ENCODE measurements at places on chromosomes 5 and 9.
A peak's percentile ranks its signal among the peaks of the same experiment; 100 is the strongest.

DNA sequence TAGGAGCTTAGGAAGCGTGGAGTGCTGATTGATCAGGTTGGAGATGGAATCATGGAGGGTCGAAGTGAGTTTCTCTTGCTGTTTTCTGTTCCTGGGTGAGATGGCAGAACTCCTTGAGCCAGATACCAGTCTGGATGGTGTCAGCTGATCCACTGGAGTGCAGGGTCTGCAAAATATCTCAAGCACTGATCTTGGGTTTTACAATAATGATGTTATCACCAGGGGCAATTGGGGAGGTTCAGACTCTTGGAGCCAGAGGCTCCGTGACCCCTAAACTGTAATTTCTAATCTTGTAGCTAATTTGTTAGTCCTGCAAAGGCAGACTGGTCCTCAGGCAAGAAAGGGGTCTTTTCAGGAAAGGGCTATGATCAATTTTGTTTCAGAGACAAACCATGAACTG is 80.0 kb upstream of the NIPAL4 start:
- no peak for DNase-seq

DNA sequence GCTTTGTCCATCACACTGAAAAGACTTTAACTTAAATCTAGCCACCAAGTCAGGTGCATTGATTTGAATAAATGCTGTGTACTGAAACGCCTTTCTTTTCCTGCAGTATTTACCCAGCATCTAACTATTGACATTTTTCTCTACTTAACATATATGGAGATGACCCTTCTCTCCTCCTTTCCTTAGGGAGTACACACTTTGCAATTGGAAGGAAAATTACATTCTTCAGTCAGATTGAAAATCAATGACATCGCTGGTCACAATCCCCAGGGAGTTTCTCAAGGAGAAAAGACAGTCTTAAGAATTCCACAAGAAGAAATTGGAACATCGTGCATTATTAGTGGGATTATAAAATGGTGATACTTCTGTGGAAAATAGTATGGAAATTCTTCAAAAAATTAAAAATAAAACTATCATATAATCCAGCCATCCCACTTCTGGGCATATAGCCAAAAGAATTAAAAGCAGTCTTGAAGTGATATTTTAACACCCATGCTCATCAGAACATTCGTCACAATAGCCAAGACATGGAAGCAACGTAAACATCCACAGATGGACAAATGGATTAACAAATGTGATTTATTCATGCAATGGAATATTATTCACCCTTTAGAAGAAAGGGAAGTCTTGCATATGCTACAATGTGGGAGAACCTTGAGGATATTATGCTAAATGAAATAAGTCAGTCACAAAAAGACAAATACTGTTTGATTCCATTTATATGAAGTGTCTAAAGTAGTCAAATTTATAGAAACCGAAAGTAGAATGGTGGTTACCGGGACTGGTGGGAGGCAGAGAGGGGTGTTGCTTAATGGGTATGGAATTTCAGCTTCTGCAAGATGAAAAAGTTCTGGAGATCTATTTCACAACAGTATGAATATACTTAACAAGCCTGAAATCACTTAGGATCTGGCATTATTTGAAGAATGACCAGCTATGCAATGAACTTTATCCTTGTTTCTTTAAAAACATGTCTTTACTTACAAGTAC is 14.3 kb upstream of the FREM1 start:
- DNase-seq, result no peak

GRCh38 chr9:89465001-89465451 is 32.9 kb downstream of the SEMA4D start:
- no peak for DNase-seq

DNA sequence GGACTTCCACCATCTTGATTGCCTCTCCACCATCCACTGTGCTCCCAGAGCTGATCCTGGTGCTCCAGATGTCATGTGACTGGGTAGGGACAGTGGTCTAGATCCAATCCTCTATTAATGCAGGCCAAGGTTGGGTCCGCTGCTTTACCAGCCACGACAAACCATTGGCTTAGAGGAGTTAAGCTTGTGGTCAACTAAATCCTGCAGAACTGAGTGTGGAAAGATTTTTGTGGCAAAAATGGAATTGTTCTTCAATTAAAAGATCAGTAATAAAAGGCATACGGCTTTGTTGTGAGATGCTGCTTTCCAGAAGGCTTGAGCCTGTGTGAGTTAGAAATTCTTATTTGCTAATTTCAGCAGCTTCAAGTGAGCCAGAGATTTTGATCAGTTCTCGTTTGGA is 30.7 kb downstream of the SLC1A3 start:
- no peak for DNase-seq

DNA sequence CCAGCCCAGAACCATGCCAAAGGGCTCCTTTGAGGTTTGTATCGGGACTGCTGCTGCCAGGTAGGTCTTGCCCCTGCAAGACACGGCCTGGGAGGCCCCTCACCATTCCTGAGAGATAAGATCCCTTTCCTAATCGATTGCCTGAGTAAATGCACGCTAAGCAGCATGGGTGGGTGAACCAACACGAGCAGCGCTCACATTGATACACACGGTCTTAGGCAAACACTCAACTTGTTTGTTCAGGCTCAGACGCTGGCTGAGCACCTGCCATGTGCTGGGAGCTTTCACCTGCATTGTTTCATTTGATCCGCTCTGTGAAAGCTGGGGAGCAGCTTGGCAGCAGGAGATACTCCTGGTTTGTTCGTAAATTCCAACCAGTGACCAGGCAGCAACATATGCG is 76.9 kb upstream of the NEURL1B start:
- no peak for DNase-seq

DNA sequence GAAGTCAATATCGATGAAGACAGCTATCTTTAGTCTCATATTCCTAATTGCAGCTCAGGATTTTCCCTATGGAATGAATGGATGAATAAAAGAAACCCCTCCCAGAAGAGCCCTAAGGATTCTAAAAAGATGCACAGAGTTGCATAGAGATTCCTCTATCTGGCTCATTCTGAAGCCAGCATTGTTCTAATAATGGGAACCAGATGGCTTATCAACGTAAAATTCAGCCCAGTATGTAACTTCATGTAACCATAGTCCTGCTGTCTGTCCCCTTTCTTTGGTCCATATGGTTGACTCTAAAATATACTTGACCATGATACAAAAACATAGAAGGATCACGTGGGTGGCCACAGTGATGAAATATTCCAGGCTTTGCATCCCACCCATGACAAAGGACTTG is 508.6 kb downstream of the RASEF start:
- no peak for DNase-seq

DNA sequence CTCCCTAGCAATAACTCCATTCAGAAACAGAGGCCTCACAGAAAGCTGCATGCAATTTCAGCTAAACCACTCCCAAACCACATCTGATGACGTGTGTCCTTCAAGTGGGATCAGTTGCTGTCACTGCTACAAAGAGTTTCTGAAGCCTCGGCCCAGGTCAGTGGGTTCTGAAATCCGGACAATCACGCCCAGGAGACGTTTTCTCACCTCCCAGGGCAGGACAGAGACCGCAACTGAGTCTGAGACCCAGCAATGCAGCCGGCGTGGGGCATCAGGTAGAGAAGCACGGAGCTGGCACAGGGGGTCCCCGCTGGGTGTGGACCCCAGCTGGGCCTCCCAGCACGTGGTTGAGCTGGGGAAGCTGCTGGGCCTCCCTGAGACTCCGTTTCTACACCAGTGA is 2.6 kb upstream of the UBE2QL1 start:
- DNase-seq, result no peak

DNA sequence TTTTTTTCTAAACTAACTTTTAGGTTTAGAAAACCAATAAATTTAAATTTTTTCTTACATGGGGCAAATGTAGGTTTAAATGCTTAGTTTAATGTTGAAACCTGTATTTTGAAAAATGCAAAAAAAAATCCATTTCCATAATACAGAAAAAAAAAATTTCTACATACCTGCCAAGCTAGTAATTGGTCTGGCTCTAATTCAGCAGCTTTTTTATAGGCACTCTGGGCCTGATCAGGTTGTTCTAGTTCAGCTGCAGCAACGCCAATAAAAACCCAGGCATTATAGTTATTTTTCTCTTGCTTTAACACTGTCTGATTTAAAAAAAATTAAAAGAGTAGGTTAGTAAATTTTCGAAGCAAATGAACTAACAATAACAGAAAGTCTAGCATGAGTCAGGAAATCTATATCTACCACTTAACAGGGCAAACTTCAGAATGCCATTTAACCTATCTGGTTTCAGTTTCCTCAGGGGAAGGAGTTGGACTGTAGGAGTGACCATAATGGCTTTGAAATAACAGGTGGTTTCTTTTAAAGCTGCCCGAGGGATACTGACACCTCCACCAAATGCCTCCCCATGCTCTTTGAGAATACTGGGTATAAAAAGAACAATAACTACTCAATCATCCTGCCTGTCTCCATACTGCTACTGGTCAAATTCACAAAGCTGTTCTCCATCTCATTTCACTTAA is 11.6 kb downstream of the SKIC3 start:
- DNase-seq, result no peak

DNA sequence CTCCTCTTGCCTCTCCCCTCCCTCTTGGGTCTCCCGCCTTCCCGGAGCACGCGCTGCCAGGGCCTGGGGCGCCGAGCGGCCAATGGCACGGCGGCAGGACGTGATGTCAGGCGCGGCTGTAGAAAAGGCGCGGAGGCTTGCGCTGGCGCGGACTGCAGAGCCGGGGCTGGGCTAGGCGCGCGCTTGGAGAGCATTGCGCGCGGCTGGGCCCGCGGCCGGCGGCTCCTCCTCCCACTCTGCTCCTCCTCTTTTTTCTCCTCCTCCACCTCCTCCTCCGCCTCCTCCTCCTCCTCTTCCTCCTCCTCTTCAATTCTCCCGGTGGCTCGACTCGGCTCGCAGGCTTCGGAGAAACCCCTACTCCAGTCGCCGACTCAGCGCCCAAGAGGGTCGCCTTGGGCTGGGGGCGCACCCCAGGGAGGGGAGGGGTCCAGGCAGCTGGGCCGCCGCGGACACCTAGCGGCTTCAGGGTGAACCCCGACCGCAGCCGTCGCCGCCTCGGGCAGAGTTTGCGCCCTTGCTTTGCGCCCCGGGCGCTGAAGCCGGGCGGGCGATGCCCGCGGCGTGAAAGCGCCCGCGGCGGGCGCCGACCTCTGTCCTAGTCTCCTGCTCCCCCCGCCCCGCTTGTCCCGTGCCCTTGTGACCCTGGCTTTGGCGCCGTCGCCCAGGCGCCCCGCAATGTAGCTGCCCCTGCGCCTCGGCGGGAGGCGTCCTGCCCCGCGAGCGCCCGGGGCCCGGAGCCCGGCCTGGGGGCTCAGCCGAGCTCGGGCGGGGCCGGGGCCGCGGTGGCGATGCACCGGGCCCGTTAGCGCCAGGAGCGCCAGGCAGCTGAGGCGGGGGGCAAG is at the start of gene LHX2:
Gene LHX2 (plus strand): TSS at position 309 of the 842 bp plus-strand sequence. CDS start 581 bp downstream, outside the sequence.
- no peak for DNase-seq

- no peak for DNase-seq
Measured at GRCh38 chr5:1058988-1059883, 50.6 kb downstream of the NKD2 start.

GRCh38 chr9:91647371-91647770 is 223.7 kb upstream of the NFIL3 start:
- DNase-seq, result no peak

DNA sequence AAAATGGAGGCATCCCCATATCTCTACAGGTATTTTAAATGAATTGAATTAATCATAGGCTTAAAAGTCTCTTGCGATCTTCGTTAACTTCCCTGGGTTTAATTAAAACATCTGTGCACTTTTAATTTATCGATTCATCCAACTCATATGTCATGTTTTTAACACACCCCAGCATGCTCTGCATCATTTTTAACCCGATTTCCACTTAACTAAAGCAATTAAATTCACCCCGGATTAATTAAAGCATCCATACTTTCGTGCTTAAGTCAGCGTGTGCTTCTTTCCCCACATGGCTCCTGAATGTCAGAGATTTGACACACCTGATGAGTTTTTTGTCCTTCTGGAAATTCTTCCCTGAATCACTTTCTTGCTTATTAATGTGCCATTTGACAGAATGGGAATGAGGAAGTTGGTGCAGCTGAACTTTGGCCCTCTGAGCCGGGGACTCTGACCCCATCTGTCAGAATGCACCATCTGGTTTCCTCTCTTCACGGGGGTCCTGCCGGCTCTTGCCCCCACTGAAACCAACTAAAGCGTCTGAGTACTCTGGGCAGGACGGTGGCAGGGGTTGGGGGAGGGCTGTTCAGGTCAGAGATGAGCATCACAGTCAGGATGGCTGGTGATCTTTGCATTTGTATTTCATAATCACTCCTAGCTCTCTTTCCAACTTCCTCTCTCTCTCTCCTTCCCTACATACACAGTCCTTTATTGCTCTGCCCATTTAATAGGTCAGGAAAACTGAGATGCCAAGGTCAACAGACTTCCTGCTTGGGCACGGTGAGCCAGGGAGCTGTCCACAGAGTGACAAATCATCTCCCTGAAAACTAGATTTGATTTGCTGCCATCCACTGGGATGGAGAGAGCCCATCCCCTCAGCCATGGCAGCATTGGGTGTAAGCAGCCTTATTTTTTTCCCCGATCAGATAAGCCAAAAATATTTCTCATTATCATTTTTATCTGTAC is 180.3 kb upstream of the WWC1 start:
- no peak for DNase-seq

- DNase-seq, result peak; percentile 44
Measured at GRCh38 chr5:137629646-137630045, 106.2 kb downstream of the KLHL3 start.

DNA sequence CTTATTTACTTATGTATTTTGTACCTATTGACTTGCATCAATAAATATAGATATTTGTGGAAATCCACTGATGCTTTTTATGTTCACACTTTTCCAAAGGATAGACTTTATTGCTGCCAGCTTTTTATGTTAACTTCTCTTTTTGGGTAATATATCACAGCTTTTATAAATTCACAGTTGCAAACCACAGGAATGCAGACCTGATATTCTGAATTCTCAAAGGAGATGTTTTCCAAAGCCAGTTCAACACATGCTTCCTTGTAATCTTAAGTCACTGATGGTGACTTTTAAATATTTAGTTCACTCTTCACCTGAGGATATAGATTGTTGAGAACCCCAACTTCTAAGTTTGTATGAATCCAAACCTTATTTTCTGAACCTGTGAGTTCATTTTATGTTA is 223.4 kb upstream of the PRR16 start:
- no peak for DNase-seq

GRCh38 chr5:36128795-36129194 is 22.9 kb downstream of the LMBRD2 start:
- DNase-seq, result no peak

DNA sequence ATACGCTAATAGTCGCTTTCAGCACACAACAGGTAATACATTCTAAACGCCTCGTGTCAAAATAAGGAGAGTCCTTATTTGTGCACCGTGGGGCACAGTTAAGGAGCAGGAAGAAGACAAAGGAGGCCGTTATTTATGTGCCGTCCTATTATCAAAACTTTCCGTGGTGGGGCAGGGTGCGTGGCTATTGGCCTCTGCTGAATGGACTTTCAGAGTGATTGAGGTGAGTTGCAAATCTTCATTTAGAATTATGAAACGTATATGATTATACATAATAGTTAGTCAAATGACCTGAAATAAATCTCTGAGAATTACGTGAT is 833 bp downstream of the C5orf24 start:
- no peak for DNase-seq

DNA sequence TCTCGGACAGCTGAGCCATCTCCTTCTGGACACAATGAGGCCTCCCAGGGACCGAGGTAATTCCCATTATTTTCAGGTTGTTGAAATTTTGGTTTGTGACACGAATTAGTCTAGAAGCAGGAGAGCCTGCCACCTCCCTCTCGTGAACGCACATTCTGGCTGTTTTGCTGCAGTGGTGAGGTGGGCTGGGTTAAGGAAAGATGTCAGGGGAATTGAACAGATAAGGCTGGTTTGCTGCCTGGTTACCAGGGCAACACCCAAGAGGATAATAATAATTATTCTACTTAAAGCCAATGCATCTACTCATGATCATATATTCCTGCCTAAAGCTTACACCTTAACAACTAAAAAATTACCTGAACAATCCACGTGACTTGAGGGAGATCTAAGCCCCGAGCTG is 38.1 kb downstream of the DDX31 start:
- no peak for DNase-seq
